ENCODE measurements at places on chromosomes 4 and X. TPM values are rescaled to one million over a fixed set of nuclear protein-coding genes. Genes with fewer than 3 reads are reported as not detected.

The HSPA4L gene
- 7.7 TPM for total RNA-seq

The XAGE2 gene
- 9.1 TPM for total RNA-seq

The ZFP92 gene
- 4.1 TPM for total RNA-seq

The ACE2 gene
- 1.6 TPM for total RNA-seq

The ZNF630 gene
- 3.3 TPM for total RNA-seq

The HNRNPD gene
- total RNA-seq: 141 TPM

The FHIP1A gene
- 28.4 TPM for total RNA-seq

The KCNE5 gene
- 2.4 TPM for total RNA-seq

All from upper lobe of left lung (tissue), 6 donors.